Foreskin fibroblast (primary cell): ENCODE measurements at places on chromosomes 16 and 17.

DNA sequence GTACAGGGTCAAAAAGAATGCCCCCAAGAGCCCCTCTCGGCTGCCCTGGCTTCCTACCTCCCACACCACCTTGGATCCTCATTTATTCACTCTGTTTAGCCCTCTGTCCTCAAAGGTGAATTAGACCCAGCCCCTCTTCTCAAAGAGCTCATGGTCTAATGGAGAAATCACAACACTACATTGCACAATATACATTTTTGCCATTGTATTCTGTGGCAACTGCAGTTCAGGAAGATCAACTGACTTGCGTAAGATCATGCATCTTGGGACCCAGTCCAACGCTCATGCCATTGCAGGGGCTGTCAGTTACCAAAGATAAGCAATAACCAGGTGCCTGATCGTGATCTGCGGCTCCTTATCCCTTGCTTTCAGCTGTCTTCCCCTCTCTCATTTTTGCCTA, 1.4 kb downstream of the KRT38 start:
- DNase-seq: no peak

DNA sequence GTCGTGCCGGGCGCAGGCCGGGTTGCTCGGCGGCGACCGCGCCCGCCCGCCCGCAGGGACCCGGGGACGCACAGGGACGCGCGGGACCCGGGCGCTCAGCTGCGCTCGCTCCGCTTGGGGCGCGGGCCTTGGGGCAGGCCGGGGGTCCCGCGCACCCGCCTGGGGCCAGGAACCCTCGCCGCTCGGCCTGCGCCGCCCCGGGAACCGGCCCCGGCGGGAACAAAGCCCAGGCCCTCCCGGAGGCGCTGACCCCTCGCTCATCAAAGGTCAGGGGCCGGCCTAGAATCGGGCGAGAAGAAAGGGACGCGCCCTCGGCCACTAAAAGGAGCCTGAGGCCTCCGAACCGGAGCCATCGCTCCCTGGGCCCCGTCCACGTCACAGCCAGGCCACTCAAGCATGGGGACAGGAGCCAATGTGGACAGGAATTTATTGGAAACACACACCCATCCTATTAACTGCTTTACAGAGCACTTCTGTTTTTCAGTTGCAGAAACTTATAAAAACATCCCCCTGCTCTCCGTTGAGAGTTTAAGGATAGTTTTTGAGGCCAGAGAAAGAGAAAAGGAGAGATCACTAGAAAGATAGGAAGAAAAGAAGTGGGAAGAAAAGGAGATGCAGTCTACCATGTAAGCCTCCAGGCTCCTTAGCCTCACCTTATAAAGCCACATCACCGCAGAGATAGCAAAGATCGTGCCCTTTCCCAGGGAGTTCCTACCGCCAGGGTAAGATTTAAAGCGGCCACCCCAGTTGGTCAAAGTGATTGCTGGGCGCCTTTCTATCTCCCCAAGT, 558 bp upstream of the ZFHX3 start:
- DNase-seq: peak; percentile 71

DNA sequence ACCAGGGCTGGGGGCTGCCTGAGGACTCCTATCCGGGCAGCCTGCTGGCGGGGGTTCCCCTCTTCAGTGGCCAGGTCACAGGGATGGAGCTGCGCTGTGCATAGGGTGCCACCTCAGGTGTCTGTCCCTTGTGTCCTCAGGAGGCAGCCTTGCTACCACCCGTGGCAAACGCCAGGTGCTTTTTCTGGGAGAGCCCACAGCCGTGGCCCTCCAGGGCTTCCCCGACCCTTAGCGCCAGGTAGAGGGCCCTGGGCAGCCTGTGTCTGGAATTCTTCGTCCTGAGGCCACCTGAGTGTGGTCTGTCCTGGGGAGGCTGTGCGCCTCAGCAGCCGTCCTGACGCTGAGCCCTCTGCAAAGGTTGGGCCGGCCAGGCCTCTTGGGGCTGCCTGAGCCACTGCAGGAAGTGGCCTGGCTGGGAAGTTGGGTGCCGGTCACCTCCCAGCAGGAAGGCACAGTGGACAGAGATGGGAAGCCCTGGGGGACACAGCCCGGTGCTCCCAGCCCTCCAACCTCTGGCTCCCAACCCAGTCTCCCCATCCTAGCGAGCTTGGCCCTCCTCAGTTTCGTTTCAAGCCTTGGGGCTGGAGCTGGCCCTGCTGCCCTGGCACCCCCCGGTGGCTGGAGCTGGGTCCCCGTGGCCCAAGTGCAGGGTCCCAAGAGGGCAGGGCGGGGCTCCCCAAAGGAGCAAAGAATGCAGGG, 7.6 kb upstream of the BAIAP3 start:
- DNase-seq: no peak

DNA sequence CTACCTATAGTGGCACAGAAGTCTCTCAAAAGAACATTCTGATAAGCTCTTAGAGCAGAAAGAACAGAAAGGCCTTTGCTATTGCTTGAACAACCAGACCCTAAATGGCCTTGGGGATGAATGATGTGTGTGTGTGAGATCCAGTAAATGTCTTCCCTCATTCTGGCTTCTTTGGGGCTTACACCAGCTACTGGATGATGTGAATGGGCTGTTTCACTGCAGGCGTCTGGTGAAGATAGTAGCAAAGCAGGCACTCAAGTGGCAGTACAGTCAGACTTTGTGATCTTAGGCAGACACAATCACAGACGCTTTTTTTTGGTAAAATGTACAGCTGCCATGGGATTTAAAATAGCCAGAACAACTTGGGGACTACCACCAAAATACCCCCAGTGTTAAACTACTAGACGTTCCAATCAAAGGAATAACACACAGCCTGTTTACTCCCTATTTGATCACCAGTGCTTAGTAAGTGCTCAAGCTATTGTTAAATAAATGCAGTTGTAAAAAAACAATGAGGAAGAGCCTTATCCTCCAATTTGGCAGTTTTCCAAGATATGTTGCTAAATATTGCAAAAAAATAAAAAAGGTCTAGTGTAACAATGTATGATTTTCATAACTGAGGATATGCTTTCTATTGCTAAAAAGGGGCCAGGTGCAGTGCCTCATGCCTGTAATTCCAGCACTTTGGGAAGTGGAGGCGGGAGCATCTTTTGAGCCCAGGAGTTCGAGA, 17.9 kb downstream of the NDUFAB1 start:
- no peak for DNase-seq

DNA sequence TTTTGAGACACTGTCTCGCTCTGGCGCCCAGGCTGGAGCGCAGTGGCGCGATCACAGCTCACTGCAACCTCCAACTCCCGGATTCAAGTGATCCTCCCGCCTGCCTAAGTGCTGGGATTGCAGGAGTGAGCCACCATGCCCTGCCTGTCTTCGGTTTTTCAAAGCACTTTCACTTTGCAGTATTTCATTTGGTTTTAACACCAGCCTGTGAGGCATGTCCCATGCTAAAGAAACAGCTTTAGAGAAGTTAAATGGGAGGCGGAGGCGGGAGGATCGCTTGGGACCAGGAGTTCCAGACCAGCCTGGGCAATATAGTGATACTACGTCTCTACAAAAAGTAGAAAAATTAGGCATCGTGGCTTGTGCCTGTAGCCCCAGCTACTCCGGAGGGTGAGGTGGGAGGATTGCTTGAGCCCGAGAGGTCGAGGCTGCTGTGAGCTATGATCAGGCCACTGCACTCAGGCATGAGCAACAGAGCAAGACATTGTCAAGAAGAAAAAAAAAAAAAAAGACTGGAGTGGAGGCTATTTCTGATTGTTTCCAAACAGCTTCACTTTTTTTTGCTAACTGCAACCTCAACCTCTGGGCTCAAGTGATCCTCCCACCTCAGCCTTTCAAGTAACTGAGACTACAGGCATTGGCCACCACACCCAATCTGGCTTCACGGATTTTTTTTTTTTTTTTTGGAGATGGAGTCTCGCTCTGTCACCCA, 1.3 kb downstream of the METTL23 start:
- peak; percentile 36 for DNase-seq

- peak; percentile 25 for DNase-seq
These were observed 15.3 kb downstream of the NLK start for GRCh38 chr17:28057731-28058246.

GRCh38 chr16:73064994-73065545, 17.1 kb upstream of the ZFHX3 start:
- no peak for DNase-seq
